ENCODE measurements at places on chromosomes 6 and 20.

- no peak for DNase-seq
Measured at GRCh38 chr20:2332711-2333110, 36.9 kb downstream of the TGM3 start.

GRCh38 chr20:20051767-20052073 is 546 bp downstream of the CRNKL1 start:
- DNase-seq, result no peak

DNA sequence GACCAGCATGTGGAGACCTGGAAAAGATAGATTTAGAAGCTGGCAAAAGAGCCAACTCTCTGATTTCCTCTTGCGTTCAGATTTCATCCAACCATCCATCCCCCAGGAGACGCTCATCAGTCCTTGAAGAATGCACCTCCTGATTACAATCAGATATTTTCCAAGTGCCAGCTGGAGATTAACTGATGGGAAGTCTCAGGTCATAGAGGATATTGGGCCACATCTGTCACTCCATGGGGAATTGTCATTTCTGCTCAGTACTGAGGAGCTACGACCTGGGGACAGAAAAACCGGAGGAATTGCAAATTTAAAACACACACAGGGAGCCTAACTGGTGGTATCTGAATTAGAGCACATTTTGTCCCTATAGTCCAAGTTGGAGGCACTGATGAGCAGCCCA is 496.2 kb upstream of the SULF2 start:
- no peak for DNase-seq

GRCh38 chr6:16002332-16003196 is 126.3 kb upstream of the MYLIP start:
- no peak for DNase-seq

- DNase-seq, result no peak
Measured at GRCh38 chr6:2478200-2478599, 232.8 kb upstream of the GMDS start.

- no peak for DNase-seq
Measured at GRCh38 chr6:30493643-30494250, 4.4 kb downstream of the HLA-E start.
